NCI-H1436 treated with DMSO at 0.1 percent for 48 hours (cell line): ENCODE measurements at places on chromosomes 12 and 14.

DNA sequence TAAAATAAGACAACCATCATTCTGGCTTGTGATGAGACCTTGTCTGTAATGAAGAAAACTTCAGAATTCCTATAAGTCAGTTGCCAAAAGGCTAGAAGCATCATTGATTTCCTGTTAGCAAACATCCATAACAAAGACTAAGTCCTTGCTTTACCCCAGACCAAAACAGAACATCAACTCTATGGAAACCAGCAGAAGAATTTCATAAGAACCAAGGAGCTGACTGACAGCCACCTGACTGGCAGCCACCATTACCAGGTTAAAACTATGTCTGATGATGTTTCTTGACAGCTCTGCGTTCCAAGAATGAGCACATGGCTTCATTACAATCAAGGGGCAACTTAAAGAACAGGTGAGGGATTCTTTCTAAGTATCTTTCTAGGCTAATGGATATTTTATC is 29.3 kb downstream of the HECTD4 start:
- no peak for DNase-seq

GRCh38 chr14:91330856-91331255 is 86.4 kb upstream of the GPR68 start:
- no peak for DNase-seq

GRCh38 chr12:50477241-50477832 is 27.4 kb upstream of the DIP2B start:
- DNase-seq: no peak

DNA sequence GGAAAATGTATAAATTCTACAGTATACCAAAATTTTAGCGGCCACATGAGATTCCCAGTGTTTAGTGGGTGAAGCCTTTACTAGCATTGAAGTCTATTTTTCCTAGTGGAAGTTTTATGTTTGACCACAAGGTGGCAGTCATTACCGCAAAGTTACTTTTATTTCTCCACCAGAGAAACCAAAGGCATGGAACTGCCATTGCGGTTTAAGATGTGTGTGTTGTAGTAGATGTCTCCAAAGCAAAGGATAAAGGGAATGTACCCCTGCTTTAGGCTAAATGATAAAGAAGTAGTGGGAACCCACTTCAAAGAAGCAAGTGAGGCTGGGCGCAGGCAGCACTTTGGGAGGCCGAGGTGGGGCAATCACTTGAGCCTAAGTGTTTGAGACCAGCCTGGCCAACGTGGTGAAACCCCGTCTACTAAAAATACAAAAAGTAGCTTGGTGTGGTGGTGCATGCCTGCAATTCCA is 140.5 kb downstream of the PRKCH start:
- no peak for DNase-seq

DNA sequence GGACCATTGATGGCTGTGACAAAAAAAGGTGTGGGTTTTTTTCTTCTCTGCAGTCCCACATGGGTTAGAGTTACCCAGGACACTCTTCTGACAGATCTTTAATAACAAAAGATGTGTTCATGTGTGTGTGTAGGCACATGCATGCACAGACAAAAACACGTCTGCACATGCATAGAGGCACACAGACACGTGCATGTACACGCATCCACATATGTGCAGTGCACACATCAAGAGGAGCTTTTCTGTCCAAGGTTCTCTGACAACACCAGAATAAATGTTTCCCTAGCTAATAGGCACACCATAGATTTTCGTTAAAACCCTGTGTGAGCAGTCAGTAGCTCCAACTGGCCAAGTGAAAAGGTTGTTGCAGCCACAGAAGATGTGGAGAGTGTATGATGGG is 2.8 kb upstream of the MYL2 start:
- DNase-seq: no peak
